Left renal pelvis (tissue), 4 donors: ENCODE measurements at places on chromosomes 7 and 10. TPM values are rescaled to one million over a fixed set of nuclear protein-coding genes. Genes with fewer than 3 reads are reported as not detected.

The MRC1 gene
- polyA plus RNA-seq = 12.6 TPM

The SLC13A1 gene
- 21.4 TPM for polyA plus RNA-seq

The IDI2 gene
- not detected for polyA plus RNA-seq

- DNase-seq = no peak
Measured at GRCh38 chr7:39154815-39155214, 177.1 kb downstream of the POU6F2 start.

GRCh38 chr10:127100983-127101615, 95.3 kb downstream of the INSYN2A start:
- no peak for DNase-seq

GRCh38 chr10:112201334-112201733, 17.8 kb upstream of the GPAM start:
- no peak for DNase-seq

GRCh38 chr10:100826661-100826982, 81.2 kb downstream of the PAX2 start:
- no peak for DNase-seq

- DNase-seq = no peak
Measured at GRCh38 chr10:7484456-7485243, 73.8 kb upstream of the SFMBT2 start.

DNA sequence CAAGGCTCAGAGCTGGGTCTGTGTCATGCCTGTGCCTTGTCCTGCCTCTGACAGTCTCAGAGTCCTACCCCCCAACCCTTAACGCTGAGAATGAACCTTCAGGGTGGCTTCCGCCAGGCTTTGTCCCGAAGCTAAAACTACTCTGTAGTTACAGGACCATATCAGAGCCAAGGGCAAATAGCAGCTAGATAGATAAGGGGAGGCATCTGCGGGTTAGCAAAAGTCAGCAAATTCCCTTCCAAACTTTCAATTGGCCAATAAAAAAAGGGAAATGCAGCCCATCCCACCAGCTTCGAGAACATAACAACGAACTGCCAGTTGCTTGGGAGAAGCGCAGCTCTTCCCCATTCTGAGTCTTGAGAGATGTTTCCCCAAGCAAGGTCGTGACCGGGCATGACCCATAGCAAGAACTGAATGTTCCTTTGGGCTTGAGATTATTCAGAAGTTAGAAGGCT, 17.7 kb downstream of the CCL24 start:
- DNase-seq = no peak

DNA sequence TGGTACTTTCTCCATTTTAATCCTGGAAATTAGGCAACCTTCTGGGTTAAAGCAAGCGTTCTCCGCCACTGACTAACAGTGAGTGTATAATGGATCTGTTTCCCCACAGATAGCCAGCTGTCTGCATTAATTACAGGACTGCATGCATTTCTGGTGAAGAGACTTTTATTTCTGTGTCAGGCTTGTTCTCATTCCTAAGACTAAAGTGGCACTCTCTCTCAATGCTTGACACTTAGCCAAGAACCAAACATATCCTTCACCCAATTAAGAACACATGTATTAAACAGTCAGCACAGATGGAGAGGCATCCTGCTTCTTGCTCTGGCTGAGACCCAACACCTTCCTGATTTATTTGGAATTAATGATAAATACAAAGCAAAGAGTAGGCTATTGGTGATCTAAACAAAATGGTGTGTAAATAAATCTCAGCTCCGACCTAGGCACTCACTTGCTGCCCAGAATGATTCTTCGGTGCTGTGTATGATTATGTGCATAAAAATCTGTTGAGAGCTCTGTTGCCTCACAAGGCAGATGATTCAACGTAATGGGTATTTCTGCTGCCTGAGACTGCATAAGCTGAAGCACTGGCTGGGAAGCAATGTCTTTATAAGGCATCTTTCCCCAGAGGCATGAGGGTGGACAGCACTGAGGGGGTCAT, 16.8 kb downstream of the CALU start:
- no peak for DNase-seq

DNA sequence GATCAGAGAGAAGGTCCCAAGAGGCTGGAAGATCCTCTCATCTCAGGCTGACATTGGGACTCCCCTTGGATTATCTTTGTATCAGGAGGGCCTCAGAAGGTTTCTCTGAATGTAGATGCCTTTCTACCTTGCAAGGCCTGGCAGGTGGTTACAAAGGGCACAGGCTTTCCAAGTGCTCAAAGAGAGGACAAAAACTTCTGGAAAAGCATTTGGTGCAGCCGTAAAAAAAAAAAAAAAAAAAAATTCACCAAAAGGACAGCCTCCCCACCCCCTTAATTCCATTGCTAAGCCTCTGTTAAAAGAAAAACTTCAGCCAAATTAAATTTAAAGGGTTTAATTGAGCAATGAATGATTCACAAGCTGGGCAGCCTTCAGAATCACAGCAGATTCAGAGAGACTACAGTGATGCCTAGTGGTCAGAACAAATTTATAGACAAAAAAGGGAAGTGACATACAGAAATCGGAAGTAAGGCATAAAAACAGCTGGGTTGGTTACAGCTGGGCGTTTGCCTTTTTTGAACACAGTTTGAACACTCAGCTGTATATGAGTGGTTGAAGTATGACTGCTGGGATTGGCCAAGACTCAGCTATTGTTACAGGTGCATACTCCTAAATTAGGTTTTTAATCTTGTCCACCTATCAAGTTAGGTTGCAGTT, 42.5 kb upstream of the LRGUK start:
- DNase-seq = no peak

DNA sequence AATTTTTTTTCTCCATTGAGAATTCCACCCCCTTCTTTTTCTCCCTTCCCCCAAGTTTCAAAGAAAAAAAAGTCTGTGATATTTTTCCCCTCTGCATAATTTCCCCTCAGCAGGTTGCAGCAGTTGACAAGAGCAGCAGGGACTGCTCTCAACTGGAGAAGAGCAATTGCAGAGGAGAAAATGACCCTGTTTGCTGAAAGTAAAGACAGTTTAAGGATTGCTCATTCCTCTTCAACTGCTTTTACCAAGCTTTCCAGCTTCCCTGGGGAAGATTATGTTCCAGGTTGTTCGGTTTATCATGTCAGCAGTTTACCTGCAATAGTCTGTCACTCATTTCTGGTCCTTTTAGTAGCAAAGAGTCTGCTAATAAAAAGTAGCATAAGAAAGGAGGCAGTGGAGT, 16.2 kb downstream of the AGK start:
- DNase-seq = no peak

- no peak for DNase-seq
Measured at GRCh38 chr10:116848944-116849247, 403 bp upstream of the ENO4 start.

DNA sequence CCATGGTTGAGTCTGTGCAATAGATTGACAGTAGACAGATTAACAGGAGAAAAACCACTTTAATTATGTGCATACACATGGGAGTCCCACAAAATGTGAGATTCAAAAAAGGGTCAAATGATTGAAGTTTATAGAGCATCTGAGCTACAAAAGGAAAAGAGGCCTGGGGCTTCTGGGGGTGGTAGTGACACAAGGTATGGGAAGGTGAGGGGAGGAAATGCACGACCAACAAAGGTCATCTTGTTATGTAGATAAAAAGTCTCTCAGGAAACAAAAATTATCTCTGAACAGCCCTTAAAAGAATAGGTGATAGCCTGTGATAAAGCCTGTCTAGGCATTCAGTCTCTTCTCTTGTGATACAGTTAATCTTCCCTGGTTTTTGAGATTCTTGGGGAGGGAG, 141.7 kb downstream of the SEC23IP start:
- DNase-seq = no peak

DNA sequence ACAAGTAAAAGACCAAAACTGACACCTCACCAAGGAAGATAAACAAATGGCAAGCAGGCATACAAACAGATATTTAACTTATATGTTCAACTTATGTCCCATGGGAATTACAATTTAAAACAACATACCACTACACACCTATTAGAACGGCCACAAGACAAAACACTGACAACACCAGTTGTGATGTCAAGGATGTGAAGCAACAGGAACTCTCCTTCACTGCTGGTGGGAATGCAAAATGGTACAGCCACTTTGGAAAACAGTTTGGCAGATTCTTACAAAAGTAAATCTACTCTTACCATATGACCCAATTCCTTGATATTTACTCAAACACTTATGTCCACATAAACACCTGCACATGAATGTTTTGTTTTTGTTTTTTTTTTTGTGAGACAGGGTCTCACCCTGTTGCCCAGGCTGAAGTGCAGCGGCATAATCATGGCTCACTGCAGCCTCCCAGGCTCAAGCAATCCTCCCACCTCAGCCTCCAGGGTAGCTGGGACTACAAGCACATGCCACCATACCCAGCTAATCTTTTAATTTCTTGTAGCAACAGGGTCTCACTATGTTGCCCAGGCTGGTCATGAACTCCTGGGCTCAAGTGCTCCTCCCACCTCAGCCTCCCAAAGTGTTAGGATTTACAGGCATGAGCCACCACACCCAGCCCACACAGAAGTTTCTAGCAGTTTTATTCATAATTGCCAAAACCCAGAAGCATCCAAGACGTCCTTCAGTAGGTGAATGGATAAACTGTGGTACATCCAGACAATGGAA, 27.3 kb downstream of the HERC4 start:
- DNase-seq = no peak

DNA sequence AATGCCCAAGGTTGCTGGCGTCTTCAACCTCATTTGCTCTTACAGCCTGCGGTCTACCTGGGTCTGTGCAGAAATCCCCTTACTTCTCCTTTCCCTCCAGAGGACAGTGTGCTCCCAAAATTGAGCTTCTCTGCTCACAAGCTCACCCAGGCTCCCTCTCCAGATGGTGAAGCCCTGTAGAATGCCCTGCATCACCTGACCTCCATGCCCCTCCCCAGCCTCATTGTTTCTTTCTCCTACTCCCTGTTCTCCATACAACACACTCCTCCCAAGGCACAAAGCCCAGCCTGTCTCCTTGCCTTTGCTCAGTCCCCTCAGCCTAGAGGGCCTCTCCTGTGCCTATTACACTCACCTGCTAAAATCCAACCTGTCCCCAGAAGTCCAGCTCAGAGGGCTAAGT, 3.5 kb downstream of the CRHR2 start:
- DNase-seq = no peak

GRCh38 chr10:11573497-11573896, 38.0 kb downstream of the USP6NL start:
- DNase-seq = no peak
